OCI-LY7 (cell line): ENCODE measurements at places on chromosomes 13 and 19. TPM values are rescaled to one million over a fixed set of nuclear protein-coding genes. Genes with fewer than 3 reads are reported as not detected.

The BRME1 gene
- 7.1 and 7.2 TPM in 2 replicates for total RNA-seq

The PEG3 gene
- total RNA-seq, result not detected in 2 replicates

The PSG6 gene
- total RNA-seq, result not detected in 2 replicates

The ZNF579 gene
- 11.1 and 11.6 TPM in 2 replicates for total RNA-seq

- no peak for DNase-seq
Observed at GRCh38 chr19:31171936-31172335, 177.3 kb downstream of the TSHZ3 start.

DNA sequence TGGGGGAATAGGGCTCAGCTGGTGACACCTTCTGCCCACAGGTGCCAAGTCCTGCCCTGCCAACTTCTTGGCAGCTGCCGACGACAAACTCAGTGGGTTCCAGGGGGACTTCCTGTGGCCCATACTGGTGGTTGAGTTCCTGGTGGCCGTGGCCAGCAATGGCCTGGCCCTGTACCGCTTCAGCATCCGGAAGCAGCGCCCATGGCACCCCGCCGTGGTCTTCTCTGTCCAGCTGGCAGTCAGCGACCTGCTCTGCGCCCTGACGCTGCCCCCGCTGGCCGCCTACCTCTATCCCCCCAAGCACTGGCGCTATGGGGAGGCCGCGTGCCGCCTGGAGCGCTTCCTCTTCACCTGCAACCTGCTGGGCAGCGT lies 2.1 kb downstream of the P2RY11 start:
- no peak for DNase-seq

DNA sequence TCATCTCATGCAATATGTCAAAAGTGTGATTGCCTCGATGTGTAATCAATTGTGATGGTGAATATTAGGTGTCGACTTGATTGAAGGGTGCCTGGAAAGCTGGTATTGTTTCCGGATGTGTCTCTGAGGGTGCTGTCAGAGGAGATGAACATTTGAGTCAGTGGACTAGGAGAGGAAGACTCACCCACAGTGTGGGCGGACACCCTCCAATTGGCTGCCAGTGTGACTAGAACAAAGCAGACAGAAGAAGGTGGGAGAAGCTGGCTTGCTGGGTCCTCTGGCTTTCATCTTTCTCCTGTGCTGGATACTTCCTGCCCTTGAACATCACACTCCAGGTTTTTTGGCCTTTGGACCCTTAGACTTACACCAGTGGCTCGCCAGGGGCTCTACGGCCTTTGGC lies 15.5 kb upstream of the CABP5 start:
- no peak for DNase-seq

GRCh38 chr19:17784201-17785008 lies 10.5 kb upstream of the B3GNT3 start:
- peak; percentile 73 for DNase-seq

DNA sequence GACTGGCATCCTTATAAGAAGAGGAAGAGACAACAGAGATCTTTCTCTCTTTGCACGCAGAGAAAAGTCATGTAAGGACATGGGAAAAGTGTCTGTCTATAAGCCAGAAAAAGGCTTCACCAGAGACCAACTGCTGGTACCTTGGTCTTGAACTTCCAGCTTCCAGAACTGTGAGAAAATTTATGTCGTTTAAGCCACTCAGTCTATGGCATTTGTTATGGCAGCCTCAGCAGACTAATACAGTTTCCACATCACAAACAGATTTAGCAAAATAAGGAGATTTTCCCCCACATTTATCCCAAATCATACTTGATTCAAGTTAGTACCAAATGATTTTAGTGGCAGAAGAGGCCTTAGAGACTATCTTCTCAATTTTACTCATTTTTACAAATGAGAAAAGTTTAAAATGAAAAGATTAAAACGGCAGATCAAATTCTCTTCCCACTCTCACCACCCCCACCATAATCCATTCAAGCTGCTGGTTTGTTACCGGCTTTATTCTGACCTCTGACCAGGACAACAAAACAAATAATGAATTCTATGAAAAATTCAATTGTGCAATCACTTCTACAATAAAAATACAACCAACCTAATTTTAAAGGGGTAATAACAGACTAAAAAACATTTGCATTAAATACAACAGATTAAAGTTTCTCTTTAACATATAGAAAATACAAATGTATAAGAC lies 316.3 kb downstream of the TBC1D4 start:
- no peak for DNase-seq

- peak; percentile 19 for DNase-seq
Observed at GRCh38 chr19:58466089-58466759, 656 bp upstream of the ZNF324 start.

GRCh38 chr19:53906211-53907192 lies 2.6 kb upstream of the CACNG7 start:
- peak; percentile 33 for DNase-seq

DNA sequence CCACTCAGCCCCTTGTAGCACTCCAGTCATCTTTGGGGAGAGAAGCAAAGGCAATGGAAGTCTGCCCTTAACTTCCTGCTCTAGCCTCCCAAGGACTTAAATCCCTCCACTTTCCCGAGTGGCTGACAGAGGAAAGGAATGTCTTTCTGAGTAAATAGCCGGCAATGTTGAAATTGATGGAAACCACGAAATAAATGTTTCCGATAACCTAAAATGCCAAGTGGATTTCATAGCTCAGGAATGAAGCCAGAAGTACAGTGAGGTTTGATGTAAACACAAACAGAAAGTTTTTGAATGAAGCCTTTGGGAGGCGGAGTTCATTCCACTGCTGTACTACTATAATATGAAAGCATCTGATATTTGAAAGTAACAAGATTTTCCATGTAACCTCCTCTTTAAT lies 14.0 kb upstream of the TBC1D4 start:
- DNase-seq, result no peak

GRCh38 chr19:49581007-49581508 lies at the start of gene PRRG2:
PRRG2 (plus strand) TSS chr19:49581316; CDS start chr19:49583220, 1,904 bp downstream.
- DNase-seq, result no peak

DNA sequence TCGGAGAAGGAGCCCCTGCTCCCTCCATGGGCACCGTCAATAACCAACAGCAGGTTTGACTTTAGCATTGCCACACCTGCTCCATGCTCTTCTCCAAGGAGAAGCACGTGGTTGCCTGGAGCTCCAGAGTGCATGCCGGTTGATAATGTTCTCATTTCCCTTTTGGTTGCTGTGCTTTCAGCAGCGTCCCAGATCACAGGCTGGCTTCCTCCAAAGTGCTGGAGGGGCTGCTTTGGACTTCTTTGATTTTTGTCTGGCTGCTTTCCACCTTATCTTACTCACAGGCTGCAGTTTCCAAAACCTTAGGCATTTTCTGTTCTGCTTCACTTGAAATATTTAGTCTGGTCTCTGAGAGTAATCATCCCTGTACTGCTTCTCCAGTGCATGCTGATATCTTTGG lies 123.8 kb upstream of the IRS2 start:
- DNase-seq, result no peak

DNA sequence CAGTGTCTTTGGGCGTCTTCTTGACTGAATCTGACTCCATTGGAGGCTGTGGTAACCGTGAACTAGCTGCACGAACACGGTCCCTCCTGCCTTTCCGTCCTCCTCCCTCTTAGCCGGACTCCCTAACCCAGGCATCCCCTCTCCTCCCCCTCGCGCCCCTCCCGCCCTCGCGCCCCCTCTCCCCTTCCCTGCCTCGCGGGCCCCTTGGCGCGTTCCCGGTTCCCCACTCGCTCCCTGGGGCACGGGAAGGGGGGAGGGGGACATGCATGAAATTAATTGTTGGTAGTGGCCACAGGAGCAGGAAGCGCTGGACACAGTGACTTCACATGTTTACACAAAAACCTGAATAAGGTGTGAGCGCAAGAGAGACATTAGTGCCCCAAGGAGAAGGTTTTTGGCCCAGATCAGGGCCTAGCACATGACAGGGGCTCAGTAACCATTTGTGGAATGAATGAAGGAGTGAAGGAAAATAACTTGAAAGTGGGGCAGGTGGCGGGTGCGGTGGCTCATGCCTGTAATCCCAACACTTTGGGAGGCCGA lies 279 bp downstream of the DMRTC2 start:
- no peak for DNase-seq

DNA sequence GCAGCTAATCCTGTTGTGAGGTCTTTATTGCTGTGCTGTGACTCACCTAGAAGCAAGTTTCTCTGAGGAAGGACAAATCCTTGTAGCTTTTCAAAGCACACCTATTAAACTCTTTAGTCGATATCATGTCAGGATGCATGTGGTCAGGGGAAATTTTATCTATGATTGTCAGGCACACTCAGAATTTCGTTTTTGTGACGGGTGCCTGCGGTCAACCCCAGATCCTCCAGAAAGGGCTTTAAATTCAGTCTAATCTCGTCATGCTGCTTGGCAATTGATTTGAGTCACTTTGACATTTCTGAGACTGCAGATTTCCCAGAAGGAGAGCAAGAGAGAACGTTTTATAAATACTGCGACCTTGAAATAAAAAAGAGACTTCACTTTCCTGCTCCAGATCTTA lies 316.9 kb downstream of the FGF9 start:
- no peak for DNase-seq

GRCh38 chr19:38867171-38867780 lies 10.8 kb downstream of the RINL start:
- no peak for DNase-seq
